NCI-H2029 (cell line): ENCODE measurements at places on chromosomes 1 and 21.

DNA sequence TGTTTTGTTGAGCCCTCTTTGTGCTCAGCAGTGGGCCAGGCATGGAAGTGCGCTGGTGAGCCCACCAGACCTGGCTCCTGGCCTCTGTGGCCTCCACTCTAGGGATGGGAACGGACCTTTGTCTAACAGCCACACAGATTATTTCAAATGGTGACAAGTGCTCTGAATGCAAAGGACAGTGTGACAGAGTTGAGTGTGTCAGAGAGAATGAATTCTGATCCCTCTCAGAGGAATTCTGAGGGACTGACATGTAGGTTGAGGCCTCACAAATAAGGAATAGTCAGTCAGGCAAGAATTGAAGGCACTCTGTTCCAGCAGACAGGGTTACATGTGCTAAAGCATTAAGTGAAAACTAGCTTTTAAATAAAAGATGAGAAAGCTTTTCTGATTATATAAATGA is 11.3 kb upstream of the MAB21L3 start:
- DNase-seq = no peak

DNA sequence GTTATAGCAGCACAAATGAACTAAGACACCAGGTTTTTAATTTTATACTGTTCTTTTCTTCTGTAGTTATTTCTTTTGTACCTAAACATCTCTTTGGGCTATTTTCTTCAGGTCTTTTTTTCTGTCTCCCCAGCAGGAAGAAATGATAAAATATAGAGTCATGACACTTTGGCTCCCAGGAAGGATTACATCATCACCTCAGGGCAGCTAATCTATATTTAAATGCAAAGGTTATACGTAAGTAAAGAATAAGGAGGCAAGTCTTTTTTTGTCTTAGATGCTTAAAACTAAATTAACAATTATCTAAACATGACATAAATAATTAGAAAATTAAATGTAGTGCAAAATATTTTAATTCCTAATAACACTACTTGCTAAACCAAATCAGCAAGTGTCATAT is 57.0 kb downstream of the WARS2 start:
- no peak for DNase-seq

DNA sequence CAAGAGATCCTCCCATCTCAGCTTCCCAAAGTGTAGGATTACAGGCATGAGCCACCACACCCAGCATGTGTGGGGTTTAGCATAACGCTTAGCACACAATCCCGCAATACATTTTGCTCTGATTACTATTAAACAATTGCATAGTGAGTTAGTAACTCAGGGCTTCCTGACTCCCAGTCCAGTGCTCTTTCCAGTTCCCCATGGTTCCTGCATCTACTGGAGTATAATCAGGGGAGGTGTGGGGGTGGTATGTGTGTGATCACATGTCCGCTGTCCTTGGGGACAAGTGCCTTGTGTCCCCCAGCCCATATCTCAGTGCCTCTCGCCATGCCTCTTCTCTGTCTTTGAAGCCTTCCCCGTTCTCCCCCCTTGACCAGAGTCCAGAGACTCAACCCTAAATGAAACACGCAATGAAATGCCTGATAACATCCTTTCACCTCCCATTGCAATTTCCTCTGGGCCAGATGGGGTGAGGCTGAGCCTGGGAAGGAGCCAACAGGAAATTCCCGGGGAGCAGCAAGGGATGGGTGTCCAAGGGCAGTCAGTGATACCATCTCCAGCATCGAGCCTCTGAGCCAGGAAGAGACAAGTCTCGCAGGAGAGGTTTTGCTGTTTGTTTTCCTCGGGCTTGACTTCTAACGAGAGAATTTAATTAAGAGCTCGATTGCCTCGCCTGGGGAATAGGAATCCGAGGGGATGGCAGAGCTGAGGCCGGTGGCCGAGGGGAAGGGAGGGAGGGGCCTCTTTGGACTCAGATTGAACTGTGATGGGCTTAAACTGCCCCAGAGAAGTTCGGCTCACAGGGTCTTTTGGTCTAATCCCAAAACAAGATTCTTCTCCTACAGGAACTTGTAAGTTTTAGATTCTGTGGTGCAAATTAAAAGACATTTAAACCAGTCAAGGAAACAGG is 7.7 kb upstream of the HTR1D start:
- no peak for DNase-seq

- no peak for DNase-seq
Observed at GRCh38 chr21:28781602-28782276, 210.9 kb downstream of the LTN1 start.

DNA sequence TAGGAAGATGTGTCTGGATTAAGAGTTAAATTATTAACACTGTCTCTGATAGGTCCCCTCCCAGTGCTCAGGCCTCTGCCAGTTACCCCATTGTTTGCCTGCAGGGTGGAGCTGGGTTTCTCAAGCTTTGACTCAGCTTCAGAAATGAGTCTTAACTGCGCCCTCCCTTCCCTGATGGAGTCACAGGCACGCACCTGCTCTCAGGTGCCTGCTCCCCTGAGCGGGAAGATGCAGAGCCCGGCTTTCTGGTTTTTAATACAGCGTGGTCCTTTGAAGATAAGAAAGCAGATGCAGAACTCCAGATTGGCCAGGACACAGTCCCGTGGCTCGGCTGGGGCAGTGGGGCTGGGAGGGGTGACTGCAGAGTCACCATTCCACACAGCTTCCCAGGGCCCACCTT is 3.2 kb upstream of the SPRR4 start:
- DNase-seq = no peak

- no peak for DNase-seq
Observed at GRCh38 chr1:168834225-168834872, 105.3 kb upstream of the DPT start.

DNA sequence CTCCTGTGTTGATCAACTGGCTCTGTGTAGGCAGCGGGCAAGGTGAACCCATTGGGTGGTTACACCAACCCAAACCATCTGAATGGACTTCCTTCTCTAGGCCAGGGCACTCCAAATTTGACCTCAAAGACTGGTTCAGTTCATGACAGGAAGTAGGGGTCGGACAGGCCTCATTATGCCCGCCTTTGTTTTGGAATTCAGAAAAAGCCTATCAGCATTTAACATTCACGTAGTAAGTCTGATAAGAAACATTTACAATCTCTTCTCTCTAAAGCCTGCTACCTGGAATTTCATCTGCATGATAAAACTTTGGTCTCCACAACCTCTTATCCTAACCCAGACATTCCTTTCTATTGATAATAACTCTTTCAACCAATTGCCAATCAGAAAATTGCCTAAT is 97.1 kb upstream of the ETV3 start:
- DNase-seq = no peak

DNA sequence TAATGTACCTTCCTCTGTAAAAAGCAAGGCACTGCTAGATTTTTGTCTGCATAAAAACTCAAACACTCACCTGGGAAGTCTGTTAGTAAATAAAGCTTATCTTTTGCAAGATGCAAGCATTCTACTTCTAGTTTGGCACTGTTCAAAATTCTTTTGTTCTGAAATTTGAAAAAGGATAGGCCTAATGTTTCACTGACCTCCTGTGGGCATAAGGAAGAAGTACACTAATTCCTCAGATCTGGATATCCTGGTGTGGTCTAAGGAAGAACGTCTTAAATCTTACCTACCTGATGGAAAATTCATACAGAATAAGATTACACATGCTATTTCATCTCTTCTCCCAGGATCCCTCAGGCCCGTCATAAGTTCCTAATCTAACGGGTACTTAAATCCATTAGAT is 93.5 kb upstream of the CAMK1G start:
- no peak for DNase-seq

GRCh38 chr1:236896716-236897115 is 101.6 kb downstream of the MTR start:
- no peak for DNase-seq

- DNase-seq = no peak
Observed at GRCh38 chr1:208113011-208113410, 131.2 kb downstream of the PLXNA2 start.

DNA sequence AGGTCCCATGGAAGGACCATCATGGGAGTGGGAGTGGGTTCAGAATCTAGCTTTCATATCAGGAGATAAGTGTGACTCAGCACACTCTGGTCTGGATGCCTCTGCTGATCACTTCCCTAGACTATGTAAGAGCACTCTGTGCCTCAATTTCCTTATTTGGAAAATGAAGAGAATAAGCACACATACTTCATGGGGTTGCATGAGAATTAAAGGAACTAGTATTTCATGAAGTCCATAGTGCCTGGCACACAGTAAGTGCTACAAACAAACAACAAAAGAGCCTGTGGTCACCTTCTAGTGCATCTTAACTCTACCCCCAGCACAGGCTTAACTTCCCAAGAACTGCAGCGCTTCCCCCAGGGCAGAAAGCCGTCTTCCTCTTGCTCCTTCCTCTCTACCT is 9.6 kb upstream of the IL20 start:
- DNase-seq = no peak
